ENCODE measurements at places on chromosomes 6 and 20. TPM values are rescaled to one million over a fixed set of nuclear protein-coding genes. Genes with fewer than 3 reads are reported as not detected.

- no peak for DNase-seq
Measured at GRCh38 chr20:32236048-32236533, 28.4 kb downstream of the POFUT1 start.

GRCh38 chr6:16264785-16265184 lies 26.4 kb downstream of the GMPR start:
- no peak for DNase-seq

GRCh38 chr20:10047427-10047826 lies 12.6 kb downstream of the ANKEF1 start:
- DNase-seq = peak; percentile 51

GRCh38 chr6:33207552-33208090 lies 679 bp upstream of the RING1 start:
- DNase-seq = peak; percentile 66

DNA sequence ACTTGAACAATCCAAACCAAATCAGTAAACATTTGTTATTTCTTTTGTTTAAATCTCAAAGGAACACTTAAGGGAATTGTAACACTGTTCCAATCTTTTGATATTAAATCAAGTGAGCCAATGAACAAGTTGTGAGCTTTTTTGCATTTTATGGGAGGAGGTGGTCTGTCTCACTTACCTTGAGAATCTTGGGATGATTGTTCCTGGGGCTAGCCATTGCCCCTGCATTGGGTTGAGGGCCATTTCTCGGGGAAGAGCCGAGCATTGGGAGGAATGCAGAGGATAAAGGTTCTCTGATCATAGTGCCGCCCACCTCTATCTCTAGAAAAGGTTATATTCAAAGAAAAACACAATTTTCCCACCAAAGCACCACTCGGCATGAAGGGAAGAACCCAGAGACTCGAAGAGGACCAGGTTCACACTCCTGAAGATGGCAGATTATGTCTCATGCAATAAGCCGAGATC lies 13.8 kb upstream of the TFB1M start:
- no peak for DNase-seq

DNA sequence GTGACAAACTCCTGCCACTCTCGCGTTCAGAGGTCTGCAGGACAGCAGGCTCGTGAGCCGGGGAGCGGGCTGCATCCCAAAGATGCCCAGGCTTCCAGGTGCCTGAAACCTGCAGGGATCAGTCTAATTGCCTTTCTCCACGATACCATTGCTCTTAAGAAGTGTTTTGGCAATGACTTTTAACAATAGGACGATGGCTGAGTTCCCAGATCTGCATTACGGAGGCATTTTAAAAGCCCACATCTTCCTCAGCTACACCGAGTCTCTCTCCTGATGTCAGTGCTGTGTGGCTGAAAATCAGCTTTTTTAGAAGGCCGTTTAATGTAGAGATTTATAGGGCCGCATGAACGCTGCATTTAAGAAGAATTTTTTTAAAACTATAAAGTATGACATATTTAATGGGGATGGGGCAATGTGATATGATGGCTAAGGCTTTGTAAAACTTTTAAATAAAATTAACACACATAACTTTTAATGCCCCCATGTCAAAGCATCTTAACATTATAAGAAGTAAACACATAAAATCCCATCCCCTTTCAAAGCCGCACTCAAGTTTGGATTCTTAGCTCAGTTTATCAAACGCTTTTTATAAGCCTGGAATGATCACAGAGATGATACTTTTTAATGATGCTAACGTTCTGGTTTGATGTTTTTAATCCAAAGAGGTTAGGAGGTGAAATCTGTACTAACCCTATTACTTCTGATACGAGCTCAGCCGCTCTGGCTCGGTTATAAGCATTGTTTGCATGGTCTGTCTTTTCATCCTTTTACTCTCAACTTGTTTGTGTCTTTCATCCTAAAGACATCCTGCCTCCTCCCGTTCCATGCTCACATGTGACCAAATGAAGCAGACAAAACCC lies 386.0 kb downstream of the SMOC2 start:
- no peak for DNase-seq

GRCh38 chr6:10412461-10413261 lies 2.2 kb downstream of the TFAP2A start:
- peak; percentile 56 for DNase-seq

DNA sequence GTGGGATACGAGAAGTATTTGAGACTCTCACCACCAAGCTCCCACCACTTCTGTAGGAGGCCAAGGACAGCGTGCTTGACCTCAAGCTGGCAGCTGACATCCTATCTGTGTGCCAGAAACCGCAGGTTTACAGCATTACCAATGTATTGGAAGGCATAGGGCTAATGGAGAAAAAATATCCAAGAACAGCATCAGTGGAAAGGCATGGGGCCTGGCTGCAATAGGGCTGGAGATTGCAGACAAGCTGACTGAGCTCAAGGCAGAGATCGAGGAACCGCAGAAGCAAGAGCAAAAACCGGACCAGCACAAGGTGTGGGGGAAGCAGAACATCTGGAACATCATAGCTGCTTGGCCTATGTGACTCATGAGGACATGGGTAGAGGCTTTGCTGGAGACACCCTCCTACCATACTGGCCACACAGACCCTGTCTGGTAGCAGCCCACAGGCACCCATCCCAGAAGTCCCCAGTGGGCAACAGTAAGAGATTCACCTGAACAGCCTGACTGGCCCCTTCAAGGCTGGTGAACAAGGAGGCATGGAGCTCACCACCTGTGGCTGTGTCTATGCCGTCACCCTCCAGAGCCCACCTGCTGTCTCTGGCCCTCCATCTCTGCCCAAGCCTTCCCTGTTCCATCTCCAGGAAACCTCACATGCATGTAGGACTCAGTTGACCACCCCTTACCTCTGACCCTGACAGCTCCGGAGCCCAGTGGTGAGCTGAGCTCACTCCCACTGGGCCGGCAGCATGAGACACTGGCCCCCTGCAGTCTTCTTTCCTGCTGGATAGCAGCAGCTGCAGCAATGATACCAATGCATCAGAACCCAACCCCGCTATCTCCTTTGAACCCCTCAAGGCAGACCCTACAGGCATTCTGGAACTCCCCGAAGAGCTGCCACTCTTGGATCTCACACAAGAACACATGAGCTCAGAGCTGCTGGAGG lies 171.1 kb downstream of the KIF6 start:
- DNase-seq = peak; percentile 53

- DNase-seq = peak; percentile 18
Measured at GRCh38 chr6:154606457-154606856, 96.0 kb upstream of the CNKSR3 start.

GRCh38 chr6:76835695-76836094 lies 627.6 kb downstream of the HTR1B start:
- no peak for DNase-seq

- no peak for DNase-seq
Measured at GRCh38 chr20:25050501-25051350, 7.2 kb downstream of the ACSS1 start.

GRCh38 chr6:107523054-107523791 lies 33.3 kb downstream of the SOBP start:
- no peak for DNase-seq

- DNase-seq = no peak
Measured at GRCh38 chr6:1296542-1296941, 15.4 kb upstream of the FOXQ1 start.

The ANKRD66 gene
- total RNA-seq = not detected

The TRIM15 gene
- total RNA-seq = not detected

The FAM209B gene
- total RNA-seq = not detected

The LEMD2 gene
- 32.1 TPM for total RNA-seq

The FERMT1 gene
- 2.9 TPM for total RNA-seq

The MBOAT1 gene
- 9.2 TPM for total RNA-seq

The C6orf15 gene
- total RNA-seq = not detected

The SLC22A7 gene
- total RNA-seq = not detected

The KIF13A gene
- total RNA-seq = 67.3 TPM

The LZTS3 gene
- 19.2 TPM for total RNA-seq
